ENCODE measurements at places on chromosomes 16 and 17.

DNA sequence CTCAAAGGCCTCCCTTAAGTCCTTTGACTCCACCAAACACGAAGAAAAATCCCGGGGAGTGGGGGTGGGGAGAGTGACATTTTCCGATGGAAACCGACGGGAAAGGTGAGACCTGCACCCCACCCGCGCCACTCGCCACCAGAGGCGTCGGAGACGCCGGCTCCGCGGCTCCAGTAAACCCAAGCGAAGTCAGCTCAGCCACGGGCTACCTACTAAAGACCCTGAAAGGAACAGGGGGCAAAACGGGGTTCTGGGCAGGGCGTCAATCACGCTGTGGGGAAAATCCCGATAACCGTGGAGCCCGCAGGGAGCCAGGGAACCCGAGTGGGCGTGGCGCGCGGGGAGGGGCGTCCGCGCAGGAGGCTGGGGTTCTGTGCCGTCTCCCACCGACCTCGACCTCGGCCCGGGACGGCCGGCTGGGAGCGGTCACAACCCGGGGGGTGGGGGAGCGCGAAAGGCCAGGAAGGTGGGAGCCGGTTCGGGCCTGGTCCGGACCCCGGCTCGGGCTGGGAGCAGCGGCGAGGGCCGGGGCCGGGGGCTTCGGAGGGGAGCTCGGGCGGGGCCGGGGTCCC, 565 bp downstream of the WDR45B start:
- DNase-seq, result peak; percentile 13

GRCh38 chr16:11106726-11107125, 149.3 kb downstream of the SOCS1 start:
- DNase-seq, result no peak

- no peak for DNase-seq
Observed at GRCh38 chr16:89536371-89536770, 24.1 kb upstream of the RPL13 start.

GRCh38 chr17:28327709-28328108, 7.6 kb downstream of the IFT20 start:
- no peak for DNase-seq

DNA sequence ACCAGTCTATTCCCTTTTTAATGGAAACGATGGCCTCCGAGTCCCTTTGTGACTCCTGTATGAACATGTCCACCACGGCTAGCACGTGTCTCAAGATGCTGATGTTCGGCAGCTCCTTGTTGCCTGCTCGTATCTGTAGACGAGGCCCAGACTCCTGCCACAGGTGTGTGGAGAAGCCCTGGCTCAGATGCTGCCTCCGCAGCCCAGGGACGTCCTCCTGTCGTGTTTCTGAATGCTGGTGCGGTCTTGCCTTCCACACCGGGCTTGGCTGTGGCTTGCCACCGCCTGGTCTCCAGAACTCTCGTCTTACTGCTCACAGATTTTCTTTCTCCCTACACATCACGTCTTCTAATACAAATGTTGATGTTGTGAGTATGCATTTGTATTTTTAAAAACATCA, 17.0 kb downstream of the FOXF1 start:
- no peak for DNase-seq

DNA sequence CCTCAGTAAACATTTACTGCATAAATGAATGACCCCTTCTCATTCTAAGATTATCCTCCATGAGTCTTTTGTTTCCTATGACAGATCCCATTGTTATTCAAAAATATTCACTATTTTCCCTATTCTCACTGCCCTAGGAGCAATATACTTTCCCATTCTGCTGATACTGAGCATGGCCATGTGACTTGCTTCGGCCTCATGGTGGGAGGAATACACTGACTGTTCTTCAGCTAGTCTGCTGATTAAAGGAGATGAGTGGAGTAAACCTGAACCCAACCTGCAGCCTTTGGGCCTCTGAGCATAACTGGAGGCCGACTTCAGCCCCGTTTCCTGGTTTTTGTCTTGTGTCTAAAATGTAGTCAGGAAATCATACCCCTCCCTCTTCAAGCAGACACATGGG, 531.8 kb upstream of the SALL1 start:
- no peak for DNase-seq

- no peak for DNase-seq
Observed at GRCh38 chr17:2700030-2700490, 11.5 kb downstream of the CLUH start.
